Activated CD4-positive, alpha-beta T cell treated with anti-CD3 and anti-CD28 coated beads, Interleukin-2, Interleukin-4, amounts not matched to agents 100 ng/mL and 50 ng/mL, durations not matched to agents 16 hours and 8 hours (primary cell): ENCODE measurements at places on chromosomes 6 and 20.

GRCh38 chr6:128899341-128900050 is 16.6 kb downstream of the LAMA2 start:
- no peak for DNase-seq

DNA sequence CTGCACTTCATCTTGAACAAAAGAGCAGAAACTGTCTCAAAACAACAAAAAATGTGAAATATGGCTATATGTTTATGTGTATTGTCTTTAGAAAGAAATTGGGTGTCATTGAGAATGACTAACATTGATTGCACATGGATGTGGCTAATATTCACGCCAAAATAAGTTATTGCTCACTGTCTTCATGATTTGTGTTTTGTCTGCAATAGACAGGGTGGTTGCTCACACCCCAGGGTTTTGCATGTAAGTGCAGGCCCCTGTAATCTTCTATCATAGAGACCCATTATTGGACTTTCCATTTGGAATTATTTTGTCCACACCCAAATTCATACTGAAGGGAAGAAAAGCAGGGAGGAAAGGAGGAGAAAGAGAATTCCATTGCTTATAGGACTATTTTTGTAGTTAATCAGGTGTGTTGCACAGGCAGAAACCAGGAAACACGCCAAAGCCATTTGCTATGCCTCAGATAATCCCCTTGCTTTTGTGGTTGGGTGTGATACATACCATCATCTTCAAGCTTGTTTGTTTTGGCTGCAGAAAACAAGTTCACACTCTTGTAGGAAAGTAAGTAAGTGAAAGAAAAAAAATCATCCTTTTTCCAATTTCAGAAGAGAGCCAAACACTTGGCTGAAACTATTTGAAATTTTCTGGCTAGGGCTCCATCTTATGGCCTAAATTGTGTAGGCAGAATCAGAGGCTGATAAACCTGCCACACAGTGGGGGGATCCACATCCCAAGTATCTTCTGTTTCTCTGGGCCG is 214.1 kb downstream of the COL12A1 start:
- no peak for DNase-seq

DNA sequence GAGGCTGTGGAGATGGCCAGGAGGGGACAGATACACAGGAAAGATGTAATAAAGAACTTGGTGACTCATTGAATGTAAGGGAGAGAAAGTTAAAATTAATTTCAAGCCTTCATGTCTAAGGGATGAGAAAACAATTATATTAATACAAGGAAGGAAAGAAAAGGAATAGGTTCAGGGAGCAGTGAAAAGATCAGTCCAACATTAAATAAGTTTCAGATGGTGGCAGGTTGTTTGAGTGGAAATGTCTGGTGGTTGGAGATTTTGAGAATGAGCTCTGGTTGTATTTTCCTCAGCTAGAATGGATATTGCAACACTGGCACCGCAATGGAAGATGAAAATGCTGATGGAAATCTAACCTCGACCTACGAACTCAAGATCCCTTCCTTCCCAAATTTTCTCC is 304.3 kb downstream of the COL12A1 start:
- DNase-seq, result no peak

DNA sequence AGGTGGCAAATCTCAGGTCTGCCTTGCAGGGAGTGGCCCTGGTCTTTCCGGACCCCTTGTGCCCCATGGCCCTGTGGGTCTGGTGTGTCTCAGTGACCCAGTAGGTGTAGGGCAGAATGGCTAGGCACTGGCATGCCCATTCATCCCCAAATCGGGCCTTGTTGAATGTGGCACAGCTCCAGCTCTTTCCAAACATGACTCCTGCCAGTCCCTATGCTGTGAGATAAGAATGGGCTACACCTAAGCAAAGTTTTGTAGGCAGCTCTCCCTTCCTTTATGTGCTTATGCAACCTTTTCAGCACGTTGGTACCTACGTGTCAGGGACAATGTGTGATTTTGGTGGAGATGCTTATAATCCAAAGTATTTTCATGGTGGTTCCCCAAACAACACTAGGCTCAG is 33.9 kb downstream of the FOXO3 start:
- DNase-seq, result no peak

- DNase-seq, result no peak
Observed at GRCh38 chr6:157637941-157638662, 184.9 kb upstream of the SNX9 start.

DNA sequence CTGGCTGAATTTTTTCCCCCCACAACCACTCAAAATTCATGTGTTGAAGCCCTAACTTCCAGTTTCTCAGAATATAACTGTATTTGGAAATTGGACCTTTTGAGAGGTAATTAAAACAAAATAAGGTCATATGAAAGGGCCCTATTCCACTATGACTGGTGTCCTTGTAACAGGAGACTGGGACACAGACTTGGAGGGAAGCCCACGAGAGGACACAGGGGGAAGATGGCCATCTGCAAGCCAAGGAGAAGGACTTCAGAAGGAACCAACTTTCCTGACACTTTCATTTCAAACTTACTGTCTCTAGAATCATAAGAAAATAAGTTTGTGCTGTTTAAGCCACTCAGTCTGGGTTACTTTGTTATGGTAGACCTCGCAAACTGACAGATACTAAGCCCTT is 134.6 kb downstream of the ATXN1 start:
- no peak for DNase-seq

DNA sequence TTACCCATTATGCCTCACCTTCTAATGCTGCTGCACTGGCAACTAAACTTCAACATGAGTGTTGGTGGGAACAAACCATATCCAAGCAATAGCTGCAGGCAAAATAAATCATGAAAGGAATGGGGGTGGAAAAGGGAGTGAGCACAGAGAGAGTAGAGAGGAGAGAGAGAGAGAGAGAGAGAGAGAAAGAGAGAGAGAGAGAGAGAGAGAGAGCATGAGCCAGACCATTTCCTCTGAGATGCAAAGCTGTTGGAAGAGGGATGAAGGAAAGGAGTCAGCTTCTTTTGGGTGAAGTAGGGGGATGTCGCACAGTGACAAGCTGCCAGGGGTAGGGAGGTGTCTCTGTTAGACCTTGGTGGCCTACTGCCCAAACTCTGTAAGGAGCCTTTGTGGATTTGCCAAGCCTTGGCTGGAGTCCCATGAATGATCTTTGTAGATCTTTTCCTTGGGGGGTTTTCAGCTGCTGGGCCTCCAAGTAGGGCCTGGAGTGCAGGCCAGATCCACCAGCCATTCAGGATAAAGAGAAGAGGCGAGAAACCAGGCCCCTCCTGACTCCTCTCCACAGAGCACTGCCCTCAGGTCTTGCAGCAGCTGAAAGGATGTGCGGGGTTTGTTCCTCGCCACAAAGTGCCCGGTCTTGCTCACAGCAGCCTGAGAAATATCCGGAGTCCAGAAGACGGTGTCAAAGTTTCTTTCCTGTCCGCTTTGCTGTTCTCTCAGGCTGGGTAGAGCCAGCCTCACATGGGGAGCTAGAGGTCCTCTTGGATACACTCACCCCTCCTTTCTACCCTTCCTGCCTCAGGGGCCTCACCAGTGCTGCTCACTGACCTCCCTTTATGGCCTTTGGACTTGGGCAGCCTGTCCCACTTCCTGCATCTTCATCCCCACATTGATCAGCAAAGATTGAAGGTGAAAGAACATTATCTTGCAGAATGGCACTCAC is 17.8 kb downstream of the BTBD3 start:
- DNase-seq, result no peak

DNA sequence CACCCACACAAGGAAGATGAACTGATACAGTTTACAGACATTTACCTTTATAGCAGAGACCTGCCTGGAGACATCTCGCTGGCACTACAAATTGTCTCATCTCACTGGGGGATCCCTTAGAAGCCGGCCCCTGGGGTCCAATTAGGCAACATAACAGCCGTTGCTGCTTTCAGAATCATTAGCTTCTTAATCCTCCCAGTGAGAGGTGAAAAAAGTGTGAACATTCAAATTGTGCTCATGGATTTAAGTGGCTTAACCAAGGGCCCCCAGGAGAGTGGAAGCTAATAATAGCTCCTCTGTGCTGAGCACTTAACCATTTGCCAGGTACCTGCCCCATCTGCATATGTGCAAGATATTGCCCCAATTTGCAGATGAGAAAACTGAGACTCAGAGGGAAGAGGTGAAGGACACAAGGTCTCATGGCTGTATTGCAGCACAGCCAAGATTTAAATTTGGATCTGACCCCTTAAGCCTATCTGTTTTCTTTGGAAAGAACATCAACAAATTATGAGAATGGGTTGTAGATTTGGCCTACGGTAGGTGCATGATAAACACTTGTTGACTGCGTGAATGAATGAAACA is 101.0 kb downstream of the EYA2 start:
- no peak for DNase-seq
